ENCODE measurements at places on chromosomes 4 and X.

DNA sequence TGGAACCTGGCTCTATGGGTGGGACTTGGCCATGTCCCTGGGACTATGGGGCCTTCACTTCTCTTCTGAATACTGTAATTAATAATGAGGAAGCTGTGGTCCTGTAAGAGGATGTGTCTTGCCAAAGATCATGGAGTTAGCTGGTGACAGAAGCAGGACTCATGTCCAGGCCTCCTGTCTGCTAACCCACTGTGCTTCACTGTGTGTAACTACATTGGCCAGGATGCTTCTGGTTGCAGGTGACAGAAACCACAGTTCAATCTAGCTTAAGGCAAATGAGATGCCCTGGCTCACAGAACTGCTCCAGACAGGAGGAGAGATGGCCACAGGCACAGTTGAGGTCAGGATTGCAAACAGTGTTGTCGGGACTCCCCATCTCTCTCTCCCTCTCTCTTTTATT lies 3.1 kb downstream of the MTMR1 start:
- DNase-seq = no peak

DNA sequence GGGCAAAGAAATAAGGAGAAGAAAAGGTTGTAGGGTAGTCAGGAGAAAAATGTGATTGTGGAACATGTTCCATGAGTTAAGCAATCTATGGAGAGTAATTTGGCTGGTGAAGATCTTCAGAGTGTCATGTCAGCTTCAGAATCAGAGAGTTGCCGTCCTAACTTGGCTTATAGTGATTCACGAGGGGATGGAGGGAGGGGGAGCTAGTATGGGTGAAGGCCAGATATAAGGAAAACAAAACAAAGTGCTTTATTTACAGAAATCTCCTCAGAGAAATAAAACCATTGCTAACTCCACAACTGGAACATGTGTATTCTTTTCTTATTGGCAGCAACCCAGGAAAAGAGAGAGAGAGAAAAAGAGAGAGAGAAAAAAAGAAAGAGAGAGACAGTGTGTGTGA lies 256.5 kb upstream of the NRK start:
- no peak for DNase-seq

GRCh38 chr4:5032813-5033212 lies 13.6 kb upstream of the CYTL1 start:
- no peak for DNase-seq

DNA sequence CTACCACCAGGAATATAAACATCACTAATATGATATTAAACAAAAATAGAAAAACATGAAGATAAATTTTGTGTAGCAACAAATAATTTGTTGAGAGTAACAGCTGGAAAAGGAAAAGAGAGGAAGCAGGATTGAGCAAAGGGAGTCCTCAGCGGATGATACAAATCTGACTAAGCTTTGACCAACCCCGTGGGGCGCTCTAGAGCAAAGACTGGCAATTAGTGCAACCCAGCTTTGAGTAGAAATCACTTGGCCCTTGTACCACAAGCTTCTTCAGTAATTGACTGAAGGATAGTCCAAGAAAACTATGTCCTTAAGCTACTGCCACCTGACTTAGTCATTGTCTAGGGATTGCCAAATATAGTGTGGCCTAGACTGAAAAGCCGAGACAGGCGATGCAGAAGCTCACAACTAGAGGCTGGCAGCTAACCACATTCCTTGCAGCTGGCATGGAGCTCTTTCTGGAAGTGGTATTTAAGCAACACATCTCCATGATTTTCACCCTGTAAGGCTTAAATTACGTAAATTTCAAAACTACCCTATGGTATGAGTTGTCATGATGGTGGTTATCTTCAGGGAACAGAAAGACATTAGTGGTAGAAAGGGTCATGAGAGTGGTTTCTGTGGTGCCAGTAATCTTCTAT lies 396.0 kb downstream of the PDGFC start:
- DNase-seq = no peak

- no peak for DNase-seq
Measured at GRCh38 chr4:169070895-169071218, 60.8 kb upstream of the CBR4 start.

- DNase-seq = no peak
Measured at GRCh38 chr4:154743683-154744340, at the start of gene LRAT. LRAT (plus strand) TSS chr4:154744000; CDS start chr4:154744327, 327 bp downstream.

GRCh38 chrX:72316408-72317110 lies 10.8 kb upstream of the CITED1 start:
- no peak for DNase-seq

GRCh38 chrX:16786791-16787735 lies 797 bp downstream of the TXLNG start:
- DNase-seq = peak; percentile 54

GRCh38 chrX:103651151-103651773 lies 22.5 kb downstream of the TCEAL1 start:
- DNase-seq = no peak

DNA sequence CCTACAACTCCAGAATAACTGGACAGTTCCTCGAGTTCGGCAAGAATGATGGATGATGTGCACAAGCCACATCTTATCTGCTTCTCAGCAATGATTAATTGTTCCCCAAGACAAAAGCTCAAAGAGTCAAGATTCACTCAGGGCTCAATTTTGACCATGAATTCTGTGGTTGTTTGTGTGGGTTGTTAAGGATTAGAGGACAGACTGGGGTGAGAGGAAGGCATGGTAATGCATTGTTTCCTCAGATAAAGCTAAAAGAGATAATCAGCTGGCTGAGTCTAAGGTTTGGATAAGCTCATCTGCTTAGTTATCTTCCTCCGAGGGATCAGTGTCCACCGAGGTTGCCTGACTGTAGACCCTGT lies 161.0 kb downstream of the CPEB2 start:
- DNase-seq = no peak

DNA sequence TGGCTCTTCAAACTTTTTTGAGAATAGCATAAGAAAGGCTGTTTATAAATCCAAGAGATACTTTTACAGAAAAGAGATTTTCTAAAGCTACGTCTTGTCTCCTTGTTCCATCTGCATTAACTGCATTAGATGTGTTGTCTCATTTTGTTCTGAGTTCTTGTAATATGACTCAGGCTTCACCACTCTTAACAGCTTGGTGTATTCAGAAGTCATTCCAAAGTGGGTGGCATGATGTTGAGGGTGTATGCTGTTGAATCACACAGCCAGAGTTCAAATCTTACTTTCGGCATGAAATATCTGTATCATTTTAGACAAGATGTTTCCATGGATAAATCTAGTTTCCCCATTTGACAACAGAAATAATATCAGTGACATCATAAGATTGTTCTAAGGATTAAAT lies 30.1 kb downstream of the SYTL5 start:
- no peak for DNase-seq

DNA sequence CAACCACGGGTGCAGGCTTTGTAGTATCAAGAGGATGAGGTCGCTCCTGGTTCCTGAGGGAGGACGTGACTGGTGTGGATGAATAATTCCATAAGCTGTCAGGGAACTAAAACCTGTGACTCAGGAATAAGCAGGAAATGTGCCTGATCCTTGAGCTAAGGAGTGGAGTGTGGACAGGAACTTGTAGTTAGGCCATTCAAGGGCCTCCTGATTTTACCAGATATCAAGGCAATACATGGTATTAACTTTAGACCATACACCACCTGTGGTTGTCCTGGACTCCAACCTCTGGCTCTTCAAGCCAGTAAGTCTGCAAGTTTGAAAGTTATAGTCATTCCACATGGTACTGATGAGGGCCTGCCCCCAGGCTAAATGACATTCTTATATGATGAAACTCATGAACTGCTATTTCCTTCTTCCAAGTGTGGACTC lies 12.1 kb upstream of the ING2 start:
- no peak for DNase-seq

GRCh38 chr4:73252001-73252400 lies 6.6 kb downstream of the ANKRD17 start:
- DNase-seq = no peak

DNA sequence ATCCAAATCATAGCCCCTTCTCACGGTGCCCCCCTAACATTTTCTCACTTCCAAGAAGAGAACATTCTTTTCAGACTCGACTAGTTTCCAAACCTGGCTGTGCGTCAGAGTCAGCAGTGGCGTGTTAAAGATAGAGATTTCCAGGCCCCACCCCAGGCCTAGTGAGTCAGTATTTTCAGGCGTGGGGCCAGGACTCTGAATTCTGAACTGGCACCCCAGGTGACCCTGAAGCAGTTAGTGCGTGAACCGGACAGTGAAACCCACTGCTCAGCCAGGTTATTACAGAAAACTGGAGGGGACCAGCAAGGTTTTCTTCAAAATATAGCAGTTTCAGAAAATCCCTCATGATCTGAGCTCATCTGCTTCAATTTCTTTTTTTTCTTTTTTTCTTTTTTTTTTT lies 35.0 kb upstream of the BCOR start:
- no peak for DNase-seq
